Upper lobe of right lung (tissue), 1 donor: ENCODE measurements at places on chromosomes 16 and 17.

DNA sequence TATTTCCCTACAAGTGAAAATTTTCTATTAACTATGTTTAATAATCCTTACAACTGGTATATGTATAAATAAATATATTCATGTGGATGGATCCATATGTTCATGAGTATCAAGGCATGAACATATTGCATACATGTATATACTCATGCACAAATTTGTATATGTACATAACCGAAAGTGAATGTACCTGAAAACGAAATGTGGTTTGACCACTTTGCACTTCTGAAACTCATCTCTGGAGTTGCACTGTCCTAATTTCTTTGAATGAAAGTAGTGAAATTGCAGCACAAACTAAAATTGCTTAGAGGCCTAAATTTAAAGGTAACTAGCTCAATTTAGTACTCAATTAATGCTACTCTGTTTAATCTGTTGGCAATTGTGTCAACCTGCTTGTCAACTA, 27.4 kb upstream of the GNAO1 start:
- no peaks in the 10 kb centered on the region for H3K4me1 ChIP-seq
- no peak overlapping the region for H3K4me3 ChIP-seq
- no peak overlapping the region for H3K27ac ChIP-seq
- no peaks in the 10 kb centered on the region for H3K27me3 ChIP-seq
- H3K36me3 ChIP-seq: no peaks in the 10 kb centered on the region

- no peaks in the 10 kb centered on the region for H3K36me3 ChIP-seq
- H3K4me1 ChIP-seq: no peaks in the 10 kb centered on the region
- H3K4me3 ChIP-seq: no peak overlapping the region
- no peaks in the 10 kb centered on the region for H3K27me3 ChIP-seq
- H3K27ac ChIP-seq: no peak overlapping the region
Measured at GRCh38 chr16:12971241-12971640, 69.8 kb downstream of the SHISA9 start.

GRCh38 chr16:55948230-55948629, 73.1 kb upstream of the CES5A start:
- no peak overlapping the region for H3K4me3 ChIP-seq
- H3K36me3 ChIP-seq: no peaks in the 10 kb centered on the region

GRCh38 chr16:3188925-3189825, 1.2 kb downstream of the OR1F1 start:
- H3K27ac ChIP-seq: no peak overlapping the region
- H3K27me3 ChIP-seq: peaks cover 99% of the 10 kb centered on the region
- peaks cover 14% of the 10 kb centered on the region for H3K4me1 ChIP-seq
- no peaks in the 10 kb centered on the region for H3K36me3 ChIP-seq

DNA sequence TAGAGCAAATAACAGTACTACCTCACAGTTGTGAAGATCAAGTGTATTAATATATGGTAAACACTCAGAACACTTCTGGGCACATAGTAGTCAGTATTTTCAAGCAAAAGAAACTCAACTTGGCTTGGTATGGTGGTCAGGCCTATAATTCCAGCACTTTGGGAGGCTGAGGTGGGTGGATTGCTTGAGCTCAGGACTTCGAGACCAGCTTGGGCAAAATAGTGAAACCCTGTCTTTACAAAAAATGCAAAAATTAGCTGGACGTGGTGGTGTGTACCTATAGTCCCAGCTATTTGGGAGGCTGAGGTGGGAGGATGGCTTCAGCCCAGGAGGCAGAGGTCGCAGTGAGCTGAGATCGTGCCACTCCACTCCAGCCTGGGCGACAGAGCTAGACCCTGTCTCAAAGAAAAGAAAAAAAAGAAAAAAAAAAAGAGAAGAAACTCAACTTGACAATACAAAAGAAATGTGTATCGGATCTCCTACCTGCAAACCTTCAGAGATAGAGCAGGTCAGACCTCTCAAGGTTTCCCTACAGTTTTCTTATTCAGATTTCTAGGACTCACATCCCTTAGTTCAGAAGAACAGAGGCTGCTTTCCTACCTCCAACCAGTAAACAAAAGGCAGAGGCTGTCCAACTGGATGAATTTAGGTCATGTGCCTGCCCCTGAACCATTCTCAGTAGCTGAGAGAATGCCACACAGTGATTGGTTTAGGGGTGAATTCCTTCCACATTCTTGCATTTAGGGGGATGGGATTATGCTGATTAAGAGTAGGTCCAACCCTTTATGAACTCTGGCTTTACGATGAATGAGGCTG, 1.7 kb upstream of the KPNA2 start:
- H3K36me3 ChIP-seq: peaks cover 13% of the 10 kb centered on the region
- no peak for DNase-seq
- H3K27ac ChIP-seq: no peak overlapping the region
- H3K4me1 ChIP-seq: peaks cover 8% of the 10 kb centered on the region
- no peak overlapping the region for H3K4me3 ChIP-seq

- no peak overlapping the region for H3K4me3 ChIP-seq
- no peaks in the 10 kb centered on the region for H3K27me3 ChIP-seq
- no peak for DNase-seq
- peaks cover 8% of the 10 kb centered on the region for H3K4me1 ChIP-seq
- peak overlapping the region; percentile 8 for H3K27ac ChIP-seq
Measured at GRCh38 chr17:35129154-35129972, 7.9 kb downstream of the FNDC8 start.

GRCh38 chr17:31408586-31408985, 17.1 kb downstream of the RAB11FIP4 start:
- H3K36me3 ChIP-seq: no peaks in the 10 kb centered on the region
- H3K27me3 ChIP-seq: no peaks in the 10 kb centered on the region
- H3K4me3 ChIP-seq: no peak overlapping the region
- no peak overlapping the region for H3K27ac ChIP-seq

DNA sequence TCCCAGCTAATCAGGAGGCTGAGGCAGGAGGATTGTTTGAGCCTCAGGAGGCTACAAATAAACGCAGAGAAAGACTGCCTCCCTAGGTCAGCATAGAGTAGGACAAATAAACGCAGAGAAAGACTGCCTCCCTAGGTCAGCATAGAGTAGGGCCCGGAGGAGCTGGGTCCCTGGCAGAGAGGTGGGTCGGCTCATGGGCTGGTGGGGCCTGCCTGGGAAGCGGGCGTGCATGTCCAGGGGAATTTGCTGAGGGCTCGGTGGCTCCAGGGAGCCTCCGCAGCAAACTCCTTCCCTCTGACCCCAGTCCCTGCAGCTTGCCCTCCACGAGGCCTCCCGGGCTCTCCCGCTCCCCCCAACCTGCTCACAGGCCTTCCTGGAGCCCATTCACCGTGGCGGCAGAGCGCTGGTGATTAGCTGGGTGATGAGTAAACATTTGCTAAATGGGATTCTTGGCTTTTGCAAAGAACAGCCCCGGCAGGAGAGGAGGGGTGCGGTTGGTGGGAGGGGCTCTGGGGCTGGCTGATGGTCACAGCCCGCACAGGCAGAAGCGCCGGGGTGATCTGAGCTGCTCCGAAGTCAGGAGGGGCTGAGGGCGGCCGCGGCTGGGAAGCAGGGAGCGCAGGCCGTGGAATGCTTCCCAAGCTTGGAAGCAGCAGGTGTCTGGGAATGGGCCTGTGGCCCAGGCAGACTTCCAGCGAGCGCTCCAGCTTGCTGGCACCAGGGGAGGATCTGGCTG, 93.1 kb downstream of the RTN4RL1 start:
- peaks cover 7% of the 10 kb centered on the region for H3K4me1 ChIP-seq
- no peaks in the 10 kb centered on the region for H3K36me3 ChIP-seq
- no peak for DNase-seq
- H3K27ac ChIP-seq: no peak overlapping the region
- no peaks in the 10 kb centered on the region for H3K27me3 ChIP-seq

DNA sequence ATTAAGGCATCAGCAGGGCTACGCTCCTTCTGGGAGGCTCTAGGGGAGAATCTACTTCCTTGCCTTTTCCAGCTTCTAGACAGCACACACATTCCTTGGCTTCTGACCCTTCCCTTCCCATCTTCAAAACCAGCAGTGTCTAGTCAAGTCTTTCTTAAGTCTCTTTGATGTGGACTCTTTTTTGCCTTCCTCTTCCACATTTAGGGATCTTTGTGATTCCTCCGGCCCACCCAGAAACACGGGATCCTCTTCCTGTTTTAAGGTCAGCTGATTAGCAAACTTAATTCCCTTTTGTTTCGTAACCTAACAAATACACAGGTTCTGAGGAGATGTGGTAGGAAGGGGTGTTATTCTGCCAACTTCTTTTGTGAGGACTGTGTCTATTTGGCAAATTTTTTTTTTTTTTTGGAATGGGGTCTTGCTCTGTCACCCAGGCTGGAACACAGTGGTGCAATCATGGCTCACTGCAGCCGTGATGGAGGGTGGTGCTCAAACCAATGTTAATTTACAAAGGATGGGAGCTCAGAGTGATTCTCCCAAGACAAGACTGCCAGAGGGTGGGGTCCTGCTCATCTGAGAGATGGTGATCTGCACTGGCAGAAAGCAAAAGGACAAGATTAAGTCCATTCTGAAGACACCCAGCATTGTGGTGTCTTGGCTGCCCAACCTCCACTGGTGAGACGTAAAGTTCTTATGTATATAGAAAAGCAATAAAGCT, 14.7 kb downstream of the KNOP1 start:
- no peak for DNase-seq
- peaks cover 35% of the 10 kb centered on the region for H3K4me1 ChIP-seq
- H3K27ac ChIP-seq: peak overlapping the region; percentile 66
- H3K36me3 ChIP-seq: peaks cover 36% of the 10 kb centered on the region

DNA sequence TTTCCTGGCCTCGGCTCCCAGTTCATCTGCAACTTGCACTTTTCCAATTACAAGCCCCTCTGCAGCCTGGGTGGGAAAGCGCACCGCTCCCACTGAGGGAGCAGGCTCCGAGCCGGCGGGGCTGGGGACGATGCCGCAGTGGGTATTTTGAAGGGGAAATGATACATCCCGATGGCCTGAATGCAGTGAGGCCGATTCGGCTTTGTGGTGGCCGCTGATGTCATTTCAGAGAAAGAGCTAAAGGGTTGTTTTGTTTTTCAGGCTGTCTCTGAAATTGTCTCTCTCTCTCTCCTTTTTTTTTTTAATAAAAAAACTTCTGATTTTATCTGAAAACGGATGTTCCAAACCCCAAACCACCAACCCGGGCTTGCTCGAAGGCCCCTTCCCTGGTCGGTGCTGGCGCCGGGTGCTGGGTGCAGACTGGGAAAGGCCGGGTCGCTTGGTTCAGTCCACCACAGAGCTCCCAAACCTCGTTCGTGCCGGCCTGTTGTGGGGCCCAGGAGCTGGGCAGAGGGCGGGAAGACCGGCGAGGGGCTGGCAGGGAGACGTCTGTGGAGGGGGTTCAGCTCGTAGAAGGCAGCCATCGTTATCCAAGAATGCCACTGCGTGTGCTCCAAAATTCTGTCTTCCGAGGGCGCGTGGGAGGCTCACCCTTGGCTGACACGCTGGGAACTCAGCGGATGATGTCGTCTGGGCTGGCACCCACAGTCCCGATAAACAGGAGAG, 102.8 kb downstream of the FOXL1 start:
- peaks cover 5% of the 10 kb centered on the region for H3K27me3 ChIP-seq
- no peak overlapping the region for H3K4me3 ChIP-seq
- H3K36me3 ChIP-seq: no peaks in the 10 kb centered on the region
- DNase-seq: no peak
- peak overlapping the region; percentile 17 for H3K27ac ChIP-seq
- H3K4me1 ChIP-seq: peaks cover 3% of the 10 kb centered on the region

- H3K4me3 ChIP-seq: no peak overlapping the region
- DNase-seq: no peak
- H3K4me1 ChIP-seq: no peaks in the 10 kb centered on the region
- no peaks in the 10 kb centered on the region for H3K36me3 ChIP-seq
- peaks cover 5% of the 10 kb centered on the region for H3K27me3 ChIP-seq
Measured at GRCh38 chr16:74123826-74124225, 172.8 kb upstream of the PSMD7 start.

GRCh38 chr16:56856876-56857447, 8.0 kb upstream of the SLC12A3 start:
- DNase-seq: no peak
- H3K36me3 ChIP-seq: no peaks in the 10 kb centered on the region
- H3K27me3 ChIP-seq: no peaks in the 10 kb centered on the region
- H3K27ac ChIP-seq: no peak overlapping the region
- H3K4me1 ChIP-seq: no peaks in the 10 kb centered on the region

- H3K36me3 ChIP-seq: no peaks in the 10 kb centered on the region
- no peaks in the 10 kb centered on the region for H3K27me3 ChIP-seq
- no peak for DNase-seq
- peaks cover 4% of the 10 kb centered on the region for H3K4me1 ChIP-seq
Measured at GRCh38 chr16:29868396-29869009, 5.5 kb upstream of the CDIPT start.

DNA sequence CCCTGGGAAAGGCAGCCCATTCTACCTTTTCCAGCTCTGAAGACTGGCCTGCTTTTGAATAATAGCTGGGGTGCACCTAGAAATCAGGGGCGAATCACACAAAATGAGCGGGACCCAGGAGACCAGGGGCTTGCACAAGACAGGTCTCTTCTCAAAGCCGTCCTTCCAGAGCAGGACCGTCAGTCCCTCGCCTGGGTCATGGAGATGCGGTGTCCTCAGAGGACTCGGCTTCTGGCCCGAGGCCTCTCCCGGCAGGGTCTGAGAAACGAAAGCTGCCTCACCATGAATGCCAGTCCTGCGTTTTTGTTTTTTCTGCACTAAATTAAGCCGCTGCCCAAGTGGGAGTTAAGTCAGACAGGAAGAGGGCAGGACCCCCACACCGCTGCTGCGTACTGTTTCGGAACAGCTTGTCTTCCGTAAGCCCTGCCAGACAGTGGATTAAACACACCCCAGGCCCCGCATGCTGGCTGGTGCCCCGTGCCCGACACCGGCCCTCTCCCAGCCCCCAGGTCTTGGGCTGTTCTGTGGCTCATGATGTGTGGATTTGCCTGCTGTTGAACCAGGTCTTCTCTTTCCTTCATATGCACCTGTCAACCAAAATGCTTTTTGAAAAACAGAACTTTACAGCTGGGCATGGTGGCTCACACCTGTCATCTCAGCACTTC, 142.1 kb upstream of the RPH3AL start:
- peaks cover 9% of the 10 kb centered on the region for H3K4me1 ChIP-seq
- no peak overlapping the region for H3K27ac ChIP-seq
- no peaks in the 10 kb centered on the region for H3K36me3 ChIP-seq
- DNase-seq: no peak
- no peaks in the 10 kb centered on the region for H3K27me3 ChIP-seq

- no peak for DNase-seq
- H3K27me3 ChIP-seq: no peaks in the 10 kb centered on the region
- H3K36me3 ChIP-seq: no peaks in the 10 kb centered on the region
- H3K4me3 ChIP-seq: no peak overlapping the region
- no peak overlapping the region for H3K27ac ChIP-seq
- no peaks in the 10 kb centered on the region for H3K4me1 ChIP-seq
Measured at GRCh38 chr16:24515186-24515585, 24.2 kb upstream of the RBBP6 start.
